ENCODE measurements at places on chromosomes 6 and 20.
A peak's percentile ranks its signal among the peaks of the same experiment; 100 is the strongest.

DNA sequence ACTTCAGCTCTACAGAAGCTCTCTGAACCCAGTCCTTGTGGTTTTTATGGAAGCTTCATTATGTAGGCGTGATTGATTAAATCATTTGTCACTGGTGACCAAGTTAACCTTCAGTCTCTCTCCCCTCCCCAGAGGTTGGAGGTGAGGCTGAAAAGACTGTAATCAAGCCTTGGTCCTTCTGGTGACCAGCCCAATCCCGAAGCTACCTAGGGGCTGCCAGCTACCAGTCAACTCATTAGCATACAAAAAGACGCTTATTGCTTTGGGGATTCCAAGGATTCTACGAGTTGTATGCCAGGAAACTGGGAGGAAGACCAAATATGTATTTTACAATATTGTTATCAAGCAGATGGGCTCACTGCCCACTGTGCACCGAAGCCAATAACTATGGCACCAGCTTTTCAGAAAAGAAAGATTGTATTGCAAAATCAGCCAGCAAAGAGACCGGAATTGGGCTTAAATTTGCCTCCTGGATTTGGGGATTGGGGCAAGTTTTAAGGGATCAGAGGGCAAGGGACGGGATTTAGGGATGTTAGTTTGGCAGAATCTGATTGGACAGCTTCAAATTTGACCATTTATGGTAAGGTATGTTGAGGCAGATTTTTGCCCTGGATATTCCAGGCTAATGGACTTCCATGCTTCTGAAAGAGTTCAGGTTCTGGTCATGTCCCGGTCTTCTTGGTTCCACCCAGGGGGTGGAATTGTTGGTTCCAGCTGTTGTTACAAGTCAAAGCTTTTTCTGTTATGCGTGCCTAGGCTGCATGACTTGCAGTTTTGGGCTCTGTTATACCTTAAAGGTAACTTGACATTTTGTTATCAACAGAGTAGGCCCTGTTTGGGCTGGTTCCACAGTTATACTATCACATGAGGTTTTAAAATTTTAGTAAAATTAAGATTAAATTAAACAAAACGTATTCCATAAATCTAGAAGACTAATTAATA is 167.4 kb downstream of the COL9A1 start:
- no peak for DNase-seq

DNA sequence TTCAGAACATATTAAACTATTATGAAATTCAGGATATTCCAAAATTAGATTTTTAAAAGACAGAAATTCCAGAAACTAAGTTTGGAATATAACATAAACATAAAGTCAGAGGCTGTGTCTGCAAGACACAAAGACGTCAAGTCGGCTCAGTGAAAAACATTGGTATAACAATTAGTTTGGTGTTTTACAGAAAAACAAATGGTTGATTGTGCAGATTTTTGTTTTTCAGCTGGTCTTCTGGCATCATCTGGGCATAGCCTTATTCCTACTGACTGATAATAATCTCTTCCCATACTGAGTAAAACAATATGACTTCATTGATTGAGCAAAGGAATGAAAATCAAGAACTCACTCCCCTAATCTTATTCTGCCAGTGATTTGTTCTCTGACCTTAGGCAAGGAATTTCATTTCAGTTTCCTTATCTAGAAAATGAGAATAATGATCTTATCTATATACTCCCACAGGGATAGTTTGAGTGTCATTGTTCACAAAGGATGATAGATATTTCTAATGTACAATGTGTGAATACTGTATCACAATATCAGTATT is 84.3 kb downstream of the FRK start:
- DNase-seq, result no peak

GRCh38 chr6:149446791-149447376 is 37.9 kb downstream of the ZC3H12D start:
- DNase-seq, result no peak

GRCh38 chr6:31681135-31681671 is 336 bp upstream of the LY6G5C start:
- no peak for DNase-seq

DNA sequence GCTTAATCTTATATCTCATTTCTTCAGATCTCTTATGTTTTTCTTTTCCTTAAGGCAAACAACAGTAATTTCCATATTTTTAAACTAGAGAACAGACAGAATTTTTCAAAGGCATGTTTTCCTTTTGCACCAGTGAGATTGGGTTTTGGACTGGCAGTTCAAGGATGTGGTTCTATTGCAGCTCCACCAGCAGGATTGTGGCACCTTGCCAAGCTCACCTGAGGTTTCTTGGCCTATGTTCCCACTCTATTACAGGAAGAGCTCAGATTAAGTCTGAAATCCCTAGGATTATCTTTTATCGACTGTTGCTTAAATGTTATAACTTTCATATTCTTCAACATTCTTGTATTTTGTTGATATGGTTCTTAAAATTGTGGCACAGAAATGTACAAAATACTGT is 218.9 kb downstream of the PLCB4 start:
- no peak for DNase-seq

GRCh38 chr20:23071398-23071797 is 14.7 kb downstream of the CD93 start:
- DNase-seq, result no peak

DNA sequence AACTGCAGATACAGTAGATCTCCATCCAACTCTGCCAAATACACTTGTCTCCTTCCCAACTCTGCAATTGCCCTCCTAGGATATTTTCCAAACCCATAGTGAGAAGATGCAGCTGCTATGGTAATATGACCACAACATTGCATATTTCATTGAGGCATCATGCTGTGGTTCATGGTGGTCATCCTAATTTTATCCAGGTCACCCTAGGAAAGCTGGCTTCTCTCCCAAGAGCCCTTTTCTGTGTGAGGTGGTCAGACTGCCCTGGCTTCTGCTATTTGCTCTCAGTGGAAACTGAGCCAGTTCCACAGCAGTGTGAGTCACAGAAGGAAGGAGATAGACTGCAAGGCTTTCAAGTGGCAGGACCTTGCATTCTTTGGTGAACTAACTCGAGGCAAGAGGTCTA is 5.5 kb downstream of the OGFRL1 start:
- peak; percentile 82 for DNase-seq

DNA sequence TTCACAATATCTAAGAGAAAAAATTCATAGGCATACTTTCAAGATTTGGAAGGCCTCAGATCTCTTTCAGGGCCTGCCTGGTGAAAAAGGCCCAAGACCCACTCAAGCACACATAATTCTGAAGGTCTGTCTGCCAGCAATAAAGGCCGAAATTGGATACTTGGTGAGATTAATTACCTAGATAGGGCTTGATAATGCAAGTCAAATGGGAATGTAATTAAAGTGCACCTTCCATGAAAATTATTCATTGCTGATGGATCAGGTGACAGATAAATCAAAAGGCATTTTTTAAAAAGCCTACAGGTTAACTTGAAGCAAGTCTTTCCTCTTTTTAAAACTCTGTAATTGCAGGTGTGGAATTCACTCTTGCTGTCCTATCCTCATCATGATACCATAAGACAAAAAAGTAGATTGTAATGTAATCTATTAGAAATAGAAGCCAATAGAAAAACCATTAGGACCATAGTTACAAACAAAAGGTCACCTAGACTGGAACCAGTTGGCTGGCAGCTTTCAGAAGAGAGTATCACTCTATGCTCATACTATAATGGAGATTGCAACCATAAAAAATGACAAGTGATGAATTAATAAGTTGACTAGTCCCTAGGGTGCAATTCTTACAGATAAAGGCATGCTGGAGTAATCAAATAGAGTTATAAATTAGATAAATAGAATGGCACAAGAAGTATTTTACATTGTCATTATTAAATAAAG is 77.3 kb downstream of the EPHA7 start:
- no peak for DNase-seq

GRCh38 chr6:85670573-85670972 is 27.9 kb upstream of the SYNCRIP start:
- DNase-seq, result no peak

DNA sequence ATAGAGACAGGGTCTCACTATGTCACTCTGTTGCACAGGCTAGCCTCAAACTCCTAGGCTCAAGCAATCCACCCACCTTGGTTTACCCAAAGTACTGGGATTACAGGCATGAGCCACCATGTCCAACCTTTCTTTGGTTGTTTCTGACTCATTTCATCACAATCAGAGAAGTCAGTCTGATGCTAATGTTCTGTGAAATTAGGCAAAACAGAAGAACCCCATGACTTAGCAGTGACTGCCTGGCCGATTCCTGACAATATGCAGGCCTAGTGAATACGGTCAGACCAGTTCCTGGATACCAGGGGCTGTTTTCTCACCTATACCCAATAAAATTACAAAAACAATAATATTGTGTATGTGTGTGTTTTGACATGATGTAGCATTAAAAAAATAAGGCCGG is 58.8 kb upstream of the BTN3A2 start:
- DNase-seq, result no peak

DNA sequence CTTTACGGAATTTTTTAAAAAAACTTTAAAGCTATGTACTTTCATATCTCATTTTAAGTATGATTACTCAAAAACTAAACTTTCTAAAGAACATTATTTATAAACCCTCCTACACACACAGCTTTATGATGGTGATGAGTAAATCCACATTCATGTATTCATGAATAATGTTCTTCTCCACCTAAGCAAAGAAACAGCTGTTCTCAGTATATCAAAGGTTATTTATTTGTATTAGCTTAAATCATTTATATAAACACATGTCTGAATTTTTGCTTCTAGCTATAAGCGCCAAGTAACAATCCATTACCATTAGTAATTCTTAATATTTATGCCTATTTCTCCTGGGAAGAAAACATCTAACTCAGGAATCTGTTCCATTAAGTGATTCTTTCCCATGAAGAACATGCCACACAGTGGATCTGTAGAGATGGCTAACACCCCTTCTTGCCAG is 63.3 kb downstream of the SMLR1 start:
- peak; percentile 32 for DNase-seq

GRCh38 chr6:26594730-26595632 is 1.8 kb upstream of the ABT1 start:
- DNase-seq, result peak; percentile 45

GRCh38 chr6:144823131-144823530 is 538.0 kb downstream of the UTRN start:
- DNase-seq, result no peak

GRCh38 chr6:40074306-40075055 is 140.2 kb upstream of the MOCS1 start:
- no peak for DNase-seq

GRCh38 chr6:105832313-105832761 is 253.8 kb upstream of the PRDM1 start:
- DNase-seq, result no peak

GRCh38 chr20:19981031-19981451 is 36.1 kb upstream of the NAA20 start:
- no peak for DNase-seq

- no peak for DNase-seq
Observed at GRCh38 chr6:80402266-80402665, 295.8 kb downstream of the BCKDHB start.

GRCh38 chr20:49634116-49634515 is 66.2 kb upstream of the PTGIS start:
- no peak for DNase-seq

- DNase-seq, result no peak
Observed at GRCh38 chr6:52849137-52849536, 8.5 kb upstream of the GSTA5 start.

DNA sequence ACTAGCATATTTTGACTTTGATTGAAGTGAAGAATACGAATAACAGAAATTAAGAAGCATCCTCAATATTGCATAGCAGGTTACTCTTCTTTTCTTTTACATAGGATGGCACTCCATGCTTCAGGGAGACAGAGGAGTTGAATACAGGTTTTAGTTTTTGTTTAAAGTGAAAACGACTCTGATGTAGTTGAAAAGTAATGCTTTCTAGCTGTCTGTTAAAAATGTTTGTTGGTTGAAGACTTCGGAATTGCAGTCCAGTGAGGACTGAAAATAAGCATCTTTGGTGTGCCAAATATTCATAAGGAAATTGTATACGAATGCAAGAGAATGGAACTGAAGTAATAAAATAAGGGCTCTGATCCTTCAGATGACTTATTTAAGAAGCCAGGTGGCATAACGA is 618 bp upstream of the SLC16A10 start:
- no peak for DNase-seq

- no peak for DNase-seq
Observed at GRCh38 chr6:21726676-21727075, 133.1 kb downstream of the SOX4 start.

DNA sequence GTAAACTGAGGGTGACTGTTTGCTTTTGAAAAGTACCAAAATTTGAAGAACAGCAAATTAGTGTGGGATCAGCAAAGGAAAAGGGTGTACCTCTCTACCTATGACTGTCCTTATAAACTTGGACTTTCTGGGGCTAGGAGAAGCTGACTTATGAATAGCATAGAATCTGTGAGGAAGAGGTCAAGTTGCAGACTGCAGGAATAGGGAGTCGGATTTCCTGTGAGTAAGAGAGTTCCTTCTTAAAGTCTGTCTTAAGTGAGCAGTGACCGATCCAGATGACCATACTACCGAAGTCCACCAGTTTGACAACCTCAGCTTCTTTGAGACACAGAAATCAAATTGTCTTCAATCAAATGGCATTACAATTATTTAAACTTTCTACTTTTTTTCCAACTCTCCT is 708.7 kb downstream of the UTRN start:
- no peak for DNase-seq

DNA sequence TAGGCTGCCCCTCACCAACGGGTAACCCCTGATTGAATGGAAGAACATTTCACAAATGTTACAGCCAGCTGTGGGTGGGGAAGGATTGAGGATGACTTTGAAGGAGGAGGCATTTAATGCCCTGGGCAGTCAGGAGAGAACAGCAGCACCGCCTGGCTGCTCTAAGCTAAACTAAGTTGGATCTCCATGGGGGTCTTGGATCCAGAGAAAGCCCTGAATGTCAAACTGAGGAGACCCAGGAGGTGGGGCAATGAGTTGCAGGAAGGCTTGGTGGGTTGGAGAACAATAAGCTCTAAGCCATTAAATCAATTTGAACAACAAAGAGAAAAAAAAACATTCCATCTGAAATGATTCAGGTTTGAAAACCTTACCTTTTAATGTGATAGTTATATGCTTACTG is 35.4 kb downstream of the TMX4 start:
- no peak for DNase-seq

GRCh38 chr6:6660339-6661045 is 72.0 kb downstream of the LY86 start:
- no peak for DNase-seq

DNA sequence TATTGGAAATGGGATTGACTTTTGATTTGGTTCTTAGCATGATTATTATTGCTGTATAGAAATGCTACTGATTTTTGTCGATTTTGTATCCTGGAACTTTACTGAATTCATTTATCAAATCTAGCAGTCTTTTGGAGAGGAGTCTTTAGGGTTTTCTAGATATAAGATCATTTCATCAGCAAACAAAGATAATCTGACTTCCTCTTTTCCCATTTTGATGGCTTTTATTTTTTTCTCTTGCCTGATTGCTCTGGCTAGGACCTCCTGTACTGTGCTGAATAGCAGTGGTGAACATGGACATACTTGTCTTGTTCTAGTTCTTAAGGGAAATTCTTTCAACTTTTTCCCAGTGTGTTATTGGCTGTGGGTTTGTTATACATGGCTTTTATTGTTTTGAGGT is 64.6 kb downstream of the ZC2HC1B start:
- DNase-seq, result no peak
